Stimulated activated CD4-positive, alpha-beta T cell treated with anti-CD3 and anti-CD28 coated beads, Interleukin-1b, Interleukin-23, amount 100 ng/mL, for 1 hour (primary cell): ENCODE measurements at places on chromosomes 1 and 21.

DNA sequence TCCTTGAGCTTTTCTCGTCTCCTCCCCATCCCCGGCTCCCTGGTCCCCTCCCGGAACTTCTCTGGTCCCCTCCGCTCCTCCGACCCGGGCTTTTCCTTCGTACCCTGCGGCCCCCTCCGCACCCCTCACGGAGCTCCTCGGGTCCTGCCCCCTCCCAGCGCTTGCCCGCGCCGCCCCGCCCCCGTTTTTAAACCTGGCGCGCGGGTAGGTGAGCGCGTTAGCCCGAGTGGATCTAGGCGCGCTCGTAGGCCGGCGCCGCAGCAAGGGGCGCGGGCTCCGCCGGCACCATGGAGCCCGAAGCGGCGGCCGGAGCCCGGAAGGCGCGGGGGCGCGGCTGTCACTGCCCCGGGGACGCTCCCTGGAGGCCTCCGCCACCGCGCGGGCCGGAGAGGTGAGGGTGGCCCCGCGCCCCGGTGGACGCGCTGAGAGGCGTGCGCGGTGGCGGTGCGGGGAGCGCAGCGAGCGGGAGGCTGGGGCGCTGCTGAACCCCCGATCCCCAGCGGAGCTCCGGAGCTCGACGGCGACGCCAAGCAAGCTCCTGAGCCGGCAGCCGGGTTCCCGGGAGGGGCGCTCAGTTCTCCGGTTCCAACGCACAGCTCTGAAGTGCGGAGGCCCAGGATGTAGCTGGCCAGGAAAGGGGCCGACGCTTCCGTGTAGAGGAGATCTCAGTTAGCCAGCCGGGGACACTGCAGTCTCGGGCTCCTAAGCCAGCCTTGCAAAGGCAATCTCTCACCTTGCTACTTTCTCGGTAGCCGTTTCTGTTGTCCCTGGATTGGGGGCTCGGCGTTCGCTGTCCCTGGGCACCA, at the start of gene RIPPLY3:
Gene RIPPLY3 (plus strand): TSS at position 217 of the 806 bp plus-strand sequence. CDS start 71 bp downstream, at position 288.
- DNase-seq: no peak

- DNase-seq: no peak
These were observed 146.0 kb downstream of the PEX14 start for GRCh38 chr1:10620776-10621175.

DNA sequence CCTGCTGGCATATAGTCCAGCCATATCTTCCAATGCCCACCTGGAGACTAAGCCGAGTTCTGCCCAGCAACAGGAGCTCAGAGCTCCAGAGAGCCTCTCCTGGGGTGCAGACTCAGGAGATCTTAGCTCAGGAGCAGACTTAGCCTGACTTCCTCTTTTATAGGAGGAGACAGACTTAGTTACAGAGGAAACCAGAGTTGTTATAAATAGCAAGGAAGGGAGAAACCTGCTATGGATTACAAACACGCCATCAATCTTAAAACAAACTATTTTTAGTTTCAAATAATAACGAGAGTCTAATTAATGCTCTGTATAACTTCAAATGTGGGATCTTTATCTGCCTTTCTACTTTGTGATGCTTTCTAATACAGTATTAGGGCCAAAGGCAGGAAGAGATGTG, 3.3 kb upstream of the KIF21B start:
- no peak for DNase-seq

DNA sequence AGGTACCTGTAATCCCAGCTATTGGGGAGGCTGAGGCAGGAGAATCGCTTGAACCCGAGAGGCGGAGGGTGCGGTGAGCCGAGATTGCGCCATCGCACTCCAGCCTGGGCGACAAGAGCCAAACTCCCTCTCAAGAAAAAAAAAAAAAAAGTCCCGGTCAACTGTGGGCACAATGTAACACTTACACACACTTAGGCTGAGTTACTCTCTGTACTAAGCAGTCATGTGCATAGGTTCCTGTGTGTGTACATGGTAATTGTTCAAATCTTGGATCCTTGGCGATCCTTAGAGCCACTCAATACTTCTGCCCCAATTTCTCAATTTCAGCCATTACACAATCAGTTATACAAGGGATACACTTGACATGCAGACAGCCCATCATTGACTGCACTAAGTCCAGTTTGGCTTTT, 11.6 kb downstream of the SDCCAG8 start:
- DNase-seq: no peak

- no peak for DNase-seq
These were observed 154.4 kb upstream of the KLHDC7A start for GRCh38 chr1:18326211-18326897.

GRCh38 chr1:221720545-221720944, 21.3 kb downstream of the DUSP10 start:
- DNase-seq: no peak

DNA sequence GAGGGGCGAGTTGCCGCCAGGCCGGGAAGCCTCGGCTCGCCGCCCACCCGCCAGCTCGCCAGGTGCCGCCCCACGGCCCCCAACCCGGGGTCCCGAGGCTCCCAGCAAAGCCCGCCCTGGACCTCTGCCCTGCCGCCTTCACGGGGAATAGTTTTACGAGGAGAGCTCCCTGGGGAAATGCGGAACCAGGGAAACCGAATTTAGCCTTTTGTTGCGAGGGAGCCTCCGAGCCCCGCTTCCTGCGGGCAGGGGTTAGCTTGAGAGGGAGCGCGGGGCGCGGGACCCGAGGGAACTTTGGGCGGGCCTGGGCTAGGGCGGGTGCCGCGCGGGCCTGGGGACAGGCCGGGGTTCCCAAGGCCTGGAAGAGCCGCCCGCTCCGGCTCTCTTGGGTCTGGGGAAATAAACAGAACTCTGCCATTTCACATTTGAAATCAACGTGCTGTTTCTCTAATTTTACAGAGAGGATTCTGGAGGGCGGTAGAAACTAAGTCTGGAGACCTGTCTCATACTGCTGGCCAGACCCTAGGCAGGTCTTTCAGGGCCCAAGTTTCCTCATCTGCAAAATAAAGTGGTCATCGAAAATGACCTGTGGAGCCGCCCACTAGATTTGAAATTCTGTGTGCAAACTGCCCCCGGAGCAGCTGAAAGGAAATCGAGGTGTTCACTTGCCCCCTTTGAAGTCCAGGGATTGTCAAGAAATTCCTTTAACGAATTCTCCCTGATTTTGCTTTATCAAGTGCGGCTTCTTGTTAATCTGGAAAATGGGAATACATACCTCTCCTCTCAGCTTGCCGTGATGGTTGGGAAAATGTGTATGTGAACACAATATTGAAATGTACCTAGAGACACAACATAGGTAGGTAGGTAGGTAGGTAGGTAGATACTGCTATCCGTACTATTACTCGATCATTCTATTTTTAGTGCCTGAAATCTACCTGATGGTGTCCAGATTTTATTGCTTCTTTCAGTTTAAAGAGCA, 749 bp upstream of the GLUL start:
- DNase-seq: no peak

GRCh38 chr1:54698346-54698745, 17.3 kb upstream of the TTC4 start:
- DNase-seq: no peak

- no peak for DNase-seq
These were observed 370.8 kb downstream of the RWDD3 start for GRCh38 chr1:95604771-95605170.

GRCh38 chr1:91450260-91450659, 45.6 kb upstream of the HFM1 start:
- DNase-seq: no peak

DNA sequence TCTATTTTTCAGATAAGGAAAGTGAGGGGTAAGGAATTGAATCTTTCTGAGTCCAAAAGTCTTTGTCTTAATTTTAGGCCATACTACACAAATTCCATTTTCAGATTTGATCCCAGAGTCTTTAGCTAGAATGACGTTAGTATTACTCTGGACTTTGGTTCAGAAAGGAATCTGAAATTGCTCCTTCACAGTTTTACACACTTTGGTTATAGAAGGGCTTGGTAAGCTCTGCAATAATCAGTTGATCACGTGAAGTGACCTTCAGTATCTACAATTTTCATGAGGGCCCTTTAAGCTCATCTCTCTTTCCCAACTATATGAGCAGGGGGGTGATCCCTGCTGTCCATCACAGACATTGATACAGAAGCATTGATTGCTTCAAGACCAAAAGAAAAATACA, 103.4 kb upstream of the ESRRG start:
- no peak for DNase-seq

- no peak for DNase-seq
These were observed 72.6 kb upstream of the ROR1 start for GRCh38 chr1:63701187-63701586.

DNA sequence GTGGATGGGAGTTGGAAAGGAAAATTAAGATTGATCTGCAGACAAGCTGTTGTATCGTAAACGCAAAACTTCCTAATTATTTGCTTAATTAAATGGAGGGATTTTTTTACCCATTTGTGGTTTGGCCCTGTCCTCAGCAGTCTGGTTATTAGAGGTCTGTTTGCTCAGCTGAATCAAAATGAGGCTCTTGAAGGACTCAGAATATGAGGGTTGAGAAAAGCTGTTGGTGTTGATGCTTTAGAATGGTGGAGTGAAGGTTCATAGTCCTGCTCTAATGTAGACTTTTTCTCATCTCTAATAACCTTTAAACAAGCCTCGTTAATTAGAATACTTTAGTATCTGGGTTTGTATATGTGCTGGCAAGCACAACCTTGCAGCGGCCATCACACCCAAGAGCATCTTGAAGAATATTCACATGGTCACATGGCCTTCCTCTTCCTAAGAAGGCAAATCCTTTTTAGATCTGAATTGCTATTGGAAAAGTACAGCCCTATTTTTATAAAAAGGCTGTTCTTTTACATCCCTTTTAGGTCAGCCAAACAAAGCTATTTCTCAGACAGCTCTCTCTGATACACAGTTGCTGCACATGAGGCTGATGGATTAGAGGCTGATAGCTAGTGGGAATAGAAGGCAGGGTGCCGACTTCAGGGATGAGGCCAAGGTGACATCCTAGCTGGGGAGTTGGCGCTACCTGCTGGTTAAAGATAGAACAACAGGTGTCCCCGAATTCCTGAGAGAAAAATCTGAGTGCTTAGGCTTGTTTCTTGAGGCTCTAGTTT, 53.8 kb downstream of the MACF1 start:
- DNase-seq: peak; percentile 39

GRCh38 chr1:219446288-219446687, 166.6 kb downstream of the ZC3H11B start:
- no peak for DNase-seq

DNA sequence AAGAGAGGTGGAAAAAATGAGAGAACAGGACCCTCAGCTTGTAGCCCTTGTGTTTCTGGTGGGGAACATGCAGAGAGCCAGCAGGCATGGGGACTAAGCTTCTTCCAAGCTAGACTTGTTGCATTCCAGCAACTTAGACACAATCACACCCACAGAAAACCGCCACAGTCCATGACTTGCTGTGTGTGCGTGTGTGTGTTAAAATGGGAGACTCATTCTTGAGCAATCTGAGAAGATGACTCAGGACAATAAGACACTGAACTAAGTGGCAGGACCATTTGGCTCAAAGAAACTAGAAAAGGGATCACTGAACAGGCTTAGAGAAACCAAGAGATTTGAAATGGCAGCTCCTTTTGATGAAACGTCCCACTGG, 78.0 kb downstream of the HLX start:
- DNase-seq: no peak

DNA sequence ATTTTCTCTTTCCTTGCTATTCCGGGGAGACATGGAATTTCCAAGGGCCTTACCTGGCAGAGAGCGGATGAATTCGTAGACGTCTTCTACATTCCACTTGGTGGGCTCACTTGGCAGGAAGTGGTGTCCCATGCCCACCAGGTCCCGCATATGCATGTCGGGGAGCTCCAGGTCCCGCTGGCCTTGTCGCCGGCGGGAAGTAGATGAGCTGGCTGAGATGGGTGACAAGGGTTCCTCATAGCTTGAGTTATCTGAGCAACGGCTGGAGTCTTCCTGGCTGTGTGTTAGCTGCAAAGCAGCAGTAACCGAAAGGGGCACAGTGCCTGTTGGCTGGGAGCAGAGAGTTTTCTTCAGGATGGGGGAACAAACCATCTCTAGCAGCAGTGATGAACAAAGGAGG, 7.9 kb upstream of the A3GALT2 start:
- no peak for DNase-seq

GRCh38 chr1:231159963-231160761, 1.7 kb upstream of the TRIM67 start:
- DNase-seq: no peak

- no peak for DNase-seq
These were observed 10.1 kb upstream of the IL10RB start for GRCh38 chr21:33256019-33256418.

DNA sequence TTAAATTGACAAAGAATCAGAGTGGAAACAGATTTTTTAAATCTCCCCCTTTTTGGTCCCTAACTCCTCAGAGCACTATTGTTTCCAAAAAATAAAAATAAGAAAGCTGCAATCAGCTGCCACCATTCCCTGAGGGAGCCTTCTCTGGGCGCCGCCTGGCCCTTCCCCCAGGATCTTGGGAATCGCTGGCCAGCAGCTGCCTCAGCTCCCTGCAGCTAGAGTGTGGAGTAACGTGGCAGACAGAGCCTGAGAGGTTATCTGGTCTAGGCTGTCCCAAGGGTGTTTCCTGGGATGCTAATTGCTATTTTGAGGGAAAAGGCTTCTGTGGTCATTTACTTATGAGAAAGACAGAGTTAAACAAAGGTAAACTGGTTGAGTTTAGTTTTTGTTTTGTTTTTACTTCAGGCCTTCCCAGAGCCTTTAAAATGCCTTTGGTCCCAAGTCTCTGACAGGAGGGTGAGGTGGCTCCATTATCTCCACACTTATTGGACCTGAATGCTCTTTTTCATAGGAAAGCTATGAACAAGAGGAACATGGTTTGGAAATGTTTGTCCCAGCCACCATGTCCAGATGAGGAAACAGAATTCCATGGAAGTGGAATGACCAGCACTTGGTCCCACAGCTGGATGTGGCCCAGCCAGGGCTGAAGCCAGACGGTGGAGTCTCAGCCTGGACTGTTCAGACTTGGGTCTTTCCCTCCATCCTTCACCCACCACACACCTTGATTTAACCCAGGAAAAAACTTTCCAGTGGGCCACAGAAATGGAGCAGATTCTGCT, 14.1 kb upstream of the KIAA1614 start:
- DNase-seq: no peak

DNA sequence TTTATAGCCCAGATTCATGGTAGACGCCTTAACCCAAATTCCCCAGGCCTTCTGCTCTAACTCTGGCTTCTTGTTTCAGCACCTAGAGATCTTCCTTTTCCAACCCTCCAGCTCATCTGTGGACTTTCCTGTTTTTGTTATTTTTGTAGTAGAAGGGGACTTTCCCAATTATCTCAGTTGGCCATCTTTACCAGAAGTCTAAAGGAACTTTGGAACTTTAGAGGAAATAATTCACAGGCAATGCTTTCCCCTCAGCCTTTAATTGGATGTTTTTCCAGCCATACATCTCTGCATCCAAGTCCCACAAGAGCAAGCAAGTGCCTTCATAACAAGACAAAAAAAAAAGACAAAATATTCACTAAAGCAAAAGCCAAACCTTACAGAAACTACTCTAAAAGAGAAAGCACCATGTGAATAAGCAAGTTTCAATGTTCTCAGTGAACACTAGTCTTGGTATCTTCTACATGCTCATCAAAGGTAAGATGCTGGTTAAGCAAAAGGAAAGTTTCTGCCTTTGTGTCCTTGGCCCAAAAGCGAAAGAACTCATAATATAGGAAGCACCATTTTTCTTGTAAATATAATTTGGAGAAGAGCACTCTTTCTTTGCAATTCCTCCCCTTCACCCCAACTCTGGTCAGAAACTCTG, 377.3 kb downstream of the SETD4 start:
- no peak for DNase-seq
